ENCODE measurements at places on chromosomes 5 and 9.
A peak's percentile ranks its signal among the peaks of the same experiment; 100 is the strongest.

DNA sequence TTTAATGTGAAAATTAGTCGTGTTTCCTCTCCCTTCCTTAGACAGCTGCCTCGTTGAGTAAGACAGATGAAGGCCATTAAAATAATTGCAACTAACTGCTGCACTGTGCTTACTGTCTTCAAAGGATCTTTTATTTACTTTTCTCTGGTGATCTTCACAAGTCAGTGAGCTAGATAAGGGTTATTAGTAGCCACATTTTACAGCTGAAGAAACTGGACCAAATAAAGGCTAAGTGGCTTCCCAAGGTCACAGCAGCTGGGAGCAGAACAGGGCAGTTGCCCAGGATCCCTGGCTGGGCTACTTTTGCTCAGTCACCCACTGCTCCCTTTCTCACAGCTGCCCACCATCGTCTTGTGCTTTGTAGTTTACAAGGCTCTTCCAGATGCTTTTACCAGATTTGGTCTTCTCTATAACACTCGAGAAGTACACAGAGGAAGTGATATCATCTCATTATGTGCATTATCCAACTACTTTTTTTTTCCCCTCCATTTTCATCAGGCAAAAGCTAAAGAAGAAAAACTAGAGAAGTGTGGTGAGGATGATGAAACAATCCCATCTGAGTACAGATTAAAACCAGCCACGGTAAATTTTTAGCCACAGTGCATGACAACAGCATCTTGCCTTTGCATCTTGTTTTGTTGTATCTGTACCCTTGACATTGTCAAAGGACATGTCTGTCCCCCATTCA lies 61.8 kb downstream of the ERAP1 start:
- no peak for DNase-seq

DNA sequence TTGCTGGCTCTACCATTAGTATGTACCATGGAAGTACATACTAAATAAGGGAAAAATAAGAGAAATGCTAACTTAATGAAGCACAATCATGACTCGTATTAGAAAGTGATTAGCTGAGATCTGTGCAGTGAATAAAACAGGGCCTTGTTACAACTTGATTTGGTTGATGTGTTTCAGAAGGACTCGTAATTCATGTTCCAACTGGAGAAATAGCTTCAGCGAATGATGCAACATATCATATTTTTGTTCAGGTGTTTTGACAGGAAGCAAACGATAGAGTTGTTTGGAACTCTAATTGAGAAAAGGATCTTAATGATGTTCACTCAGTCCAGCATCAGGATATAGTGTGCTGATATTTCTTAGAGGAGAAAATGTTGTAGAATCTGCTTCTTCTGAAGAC lies 474.6 kb upstream of the WWC1 start:
- DNase-seq, result no peak

- DNase-seq, result no peak
These were observed 362.3 kb upstream of the POU5F2 start for GRCh38 chr5:94103514-94104245.

GRCh38 chr9:20271723-20272122 lies 350.6 kb downstream of the MLLT3 start:
- DNase-seq, result no peak

DNA sequence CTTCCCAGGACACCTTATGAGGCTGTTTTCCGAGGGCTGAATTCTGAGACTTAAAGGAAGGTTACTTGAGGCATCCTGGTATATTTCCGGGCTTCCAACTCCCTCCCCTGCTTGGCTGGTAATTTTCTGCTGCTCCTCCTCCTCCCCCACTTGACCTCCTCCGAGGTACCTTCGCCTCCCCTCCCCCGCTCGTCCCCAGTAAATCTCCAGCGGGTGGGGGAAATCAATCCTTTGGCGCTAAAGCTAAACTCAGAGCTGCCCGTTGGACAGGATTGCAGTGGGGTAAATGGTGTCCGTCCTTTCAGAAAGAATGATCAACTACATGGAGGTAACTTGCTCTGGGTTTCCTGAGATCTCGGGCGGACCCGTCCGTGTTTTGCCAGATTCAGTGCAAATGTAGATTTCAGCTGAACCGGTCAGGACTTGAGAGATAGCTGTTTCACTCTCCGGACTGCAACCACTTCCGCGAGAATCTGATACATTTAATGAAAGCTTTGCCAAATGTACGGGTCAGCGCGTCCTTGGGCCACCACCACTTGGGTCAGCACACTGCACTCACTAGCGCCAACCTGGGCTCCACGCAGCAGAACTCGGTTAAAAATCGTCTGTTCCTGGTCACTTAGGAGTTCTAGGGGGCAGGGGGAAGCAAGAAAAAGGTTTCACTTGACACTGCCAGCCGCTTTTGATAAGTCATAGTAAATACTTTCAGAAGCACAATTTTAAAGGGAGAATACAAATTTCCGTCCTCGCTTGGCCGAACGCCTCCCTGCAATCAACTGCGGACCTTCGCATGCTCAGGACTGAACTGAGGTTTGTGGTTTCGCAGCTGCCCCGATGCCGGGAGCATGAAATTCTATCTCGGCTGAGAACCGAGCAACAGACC lies 4.6 kb upstream of the ISL1 start:
- DNase-seq, result no peak

DNA sequence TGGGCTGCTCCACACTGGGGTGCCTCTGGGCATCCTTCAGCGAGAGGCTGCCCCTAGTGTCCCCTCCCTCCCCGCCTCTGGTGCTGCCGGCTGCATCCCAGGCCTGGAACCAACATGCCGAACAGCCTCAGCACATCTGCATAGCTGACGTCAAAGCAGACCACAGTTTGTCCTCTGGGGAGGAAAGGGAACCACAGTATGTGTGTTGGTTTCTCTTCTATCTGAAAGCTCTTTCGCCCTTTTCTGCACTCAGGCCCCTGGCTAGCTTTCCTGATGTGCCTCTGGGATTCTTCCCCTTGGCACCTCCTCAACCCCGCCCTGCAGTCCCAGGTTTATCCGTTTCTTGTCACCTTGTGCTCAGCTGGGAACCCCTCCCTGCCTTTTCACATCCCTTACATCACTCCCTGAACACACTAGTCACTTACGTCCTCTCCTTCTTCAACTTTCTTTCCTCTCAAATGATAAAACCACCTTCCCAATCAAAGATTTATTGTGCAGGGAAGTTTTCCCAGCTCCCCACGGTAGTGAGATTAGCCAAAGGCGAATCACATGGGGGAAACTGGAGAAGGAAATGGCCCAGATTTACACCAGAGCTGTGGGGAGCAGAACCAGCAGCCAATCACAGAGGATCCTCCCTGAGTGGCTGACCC lies 35.5 kb upstream of the B4GALT1 start:
- DNase-seq, result peak; percentile 23

DNA sequence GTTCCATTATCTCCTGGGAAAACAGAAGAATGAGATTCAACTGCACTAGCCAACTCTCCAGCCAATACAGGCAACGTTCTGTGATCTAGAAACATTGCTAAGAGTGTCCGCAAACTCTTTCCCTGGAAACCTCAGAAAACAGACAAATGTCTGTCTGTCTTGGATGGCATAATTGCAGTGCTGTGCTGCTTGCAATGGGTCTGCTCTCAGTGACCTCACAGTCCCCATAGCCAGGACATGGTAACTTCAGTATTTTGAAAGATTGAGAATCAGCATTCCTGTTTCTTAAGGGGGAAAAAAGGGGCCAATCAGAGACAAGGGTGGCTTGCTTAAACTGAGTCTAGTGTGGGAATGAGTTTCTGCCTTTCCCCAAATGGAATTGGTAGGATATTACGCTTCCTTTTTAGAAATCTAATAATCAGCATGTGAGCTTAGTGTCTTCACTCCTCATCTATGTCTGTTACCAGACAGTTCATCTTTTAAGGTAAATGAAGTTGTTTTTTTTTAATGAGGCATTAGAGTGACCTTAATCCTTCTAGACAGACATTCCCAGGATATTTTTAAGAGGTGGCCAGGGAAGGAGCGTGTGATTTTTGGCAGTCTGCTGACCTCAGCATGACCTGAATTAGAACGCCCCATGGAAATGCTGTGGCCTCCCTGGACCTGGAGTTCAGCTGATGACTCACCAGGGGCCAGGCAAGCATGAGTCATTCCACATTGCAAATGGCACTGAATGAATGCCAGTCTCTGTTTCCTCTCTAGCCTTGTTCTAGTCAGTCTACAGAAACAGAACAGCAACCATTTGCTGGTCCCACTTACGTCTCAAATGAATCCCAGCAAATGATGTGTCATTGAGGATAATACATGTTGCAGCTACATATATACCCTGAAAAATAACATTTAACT lies 210.2 kb upstream of the ACTBL2 start:
- no peak for DNase-seq

DNA sequence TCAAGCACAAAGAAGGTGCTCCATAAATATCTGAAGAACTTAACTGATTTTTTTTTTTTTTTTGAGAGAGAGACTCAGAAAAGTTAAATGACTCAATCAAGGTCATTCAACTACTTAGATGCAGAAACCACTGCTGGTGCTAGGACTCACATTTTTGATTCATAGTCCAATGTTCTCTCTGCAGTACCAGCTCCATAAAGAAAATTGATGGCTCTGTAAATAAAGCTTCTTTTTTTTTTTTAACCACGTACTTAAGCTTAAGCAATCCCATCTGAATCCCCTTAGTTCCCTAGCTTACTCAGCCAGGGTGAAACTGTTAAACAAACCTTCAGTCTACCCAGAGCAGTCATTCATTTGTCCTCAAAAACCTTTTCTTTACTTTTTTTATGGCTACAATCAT lies 657.0 kb upstream of the WWC1 start:
- no peak for DNase-seq

DNA sequence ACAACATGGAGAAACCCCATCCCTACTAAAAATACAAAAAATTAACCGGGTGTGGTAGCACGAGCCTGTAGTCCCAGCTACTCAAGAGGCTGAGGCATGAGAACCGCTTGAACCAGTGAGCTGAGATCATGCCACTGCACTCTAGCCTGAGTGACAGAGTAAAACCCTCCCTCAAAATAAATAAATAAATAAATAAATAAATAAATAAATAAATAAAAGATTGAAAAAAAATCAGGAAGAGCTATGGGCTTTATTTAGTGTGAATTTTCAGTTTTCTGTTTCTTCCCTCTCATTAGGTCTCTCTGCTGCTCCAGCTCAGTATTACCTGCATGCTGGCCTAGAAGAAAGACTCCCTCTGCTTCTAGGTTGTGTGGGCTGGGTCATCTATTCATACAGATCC lies 47.8 kb upstream of the TRMT10B start:
- no peak for DNase-seq

DNA sequence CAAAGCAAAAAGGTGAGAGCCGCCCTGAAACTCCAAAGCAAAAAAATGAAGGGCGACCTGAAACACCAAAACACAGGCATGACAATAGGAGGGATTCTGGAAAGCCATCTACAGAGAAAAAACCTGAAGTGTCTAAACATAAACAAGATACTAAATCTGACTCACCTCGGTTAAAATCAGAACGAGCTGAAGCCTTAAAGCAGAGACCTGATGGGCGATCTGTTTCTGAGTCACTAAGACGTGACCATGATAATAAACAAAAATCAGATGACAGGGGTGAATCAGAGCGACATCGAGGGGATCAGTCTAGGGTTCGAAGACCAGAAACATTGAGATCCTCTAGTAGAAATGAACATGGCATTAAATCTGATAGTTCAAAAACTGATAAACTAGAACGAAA lies 108.8 kb downstream of the NIPBL start:
- DNase-seq, result no peak

- peak; percentile 32 for DNase-seq
These were observed 398 bp downstream of the RAPGEF6 start for GRCh38 chr5:131634666-131634995.

DNA sequence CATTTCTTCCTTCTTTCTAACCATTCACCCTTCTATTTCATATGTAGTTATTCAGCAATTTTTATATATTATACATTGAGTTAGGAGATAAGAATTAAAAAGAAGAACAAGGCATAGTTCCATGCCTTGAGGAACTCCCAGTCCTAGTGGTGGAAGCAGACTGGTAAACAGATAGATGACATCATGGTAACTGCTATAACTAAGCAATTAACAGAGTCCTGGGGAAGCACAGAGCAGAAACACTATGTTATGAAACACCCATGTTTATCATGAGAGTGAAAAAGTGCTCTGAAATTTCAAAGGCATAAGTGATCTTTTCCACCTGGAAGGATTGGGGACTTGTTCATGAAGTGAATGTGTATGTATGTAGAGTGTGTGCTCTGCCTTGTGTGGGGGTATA lies 14.6 kb downstream of the PAPPA start:
- no peak for DNase-seq

DNA sequence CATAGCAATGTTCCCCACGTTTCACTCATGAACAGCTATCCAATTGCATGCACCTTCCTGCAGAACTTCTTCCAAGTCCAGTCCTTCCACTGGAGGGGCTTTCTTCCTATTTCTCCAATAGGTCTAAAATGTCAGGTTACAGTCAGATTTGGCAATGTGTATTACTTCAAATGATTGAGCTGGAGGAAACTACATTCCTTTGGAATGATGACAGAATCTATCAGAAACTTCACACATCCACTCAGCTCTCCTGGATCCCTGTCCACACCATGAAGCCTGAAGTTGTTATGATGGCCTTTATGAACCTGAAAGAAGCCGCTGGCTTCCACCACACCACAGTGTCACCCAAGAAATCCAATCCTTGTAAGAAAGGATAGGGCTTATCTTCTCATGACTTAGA lies 32.2 kb downstream of the FBXW2 start:
- DNase-seq, result no peak

GRCh38 chr5:148847456-148847855 lies 21.0 kb downstream of the ADRB2 start:
- DNase-seq, result no peak

- DNase-seq, result no peak
These were observed 40.0 kb downstream of the PTGES start for GRCh38 chr9:129712634-129713401.

- no peak for DNase-seq
These were observed 309.7 kb downstream of the TLE1 start for GRCh38 chr9:81379655-81380054.

- DNase-seq, result no peak
These were observed 190.7 kb downstream of the CCDC171 start for GRCh38 chr9:15743512-15743911.

GRCh38 chr5:104178829-104179456 lies 616.4 kb upstream of the NUDT12 start:
- no peak for DNase-seq

DNA sequence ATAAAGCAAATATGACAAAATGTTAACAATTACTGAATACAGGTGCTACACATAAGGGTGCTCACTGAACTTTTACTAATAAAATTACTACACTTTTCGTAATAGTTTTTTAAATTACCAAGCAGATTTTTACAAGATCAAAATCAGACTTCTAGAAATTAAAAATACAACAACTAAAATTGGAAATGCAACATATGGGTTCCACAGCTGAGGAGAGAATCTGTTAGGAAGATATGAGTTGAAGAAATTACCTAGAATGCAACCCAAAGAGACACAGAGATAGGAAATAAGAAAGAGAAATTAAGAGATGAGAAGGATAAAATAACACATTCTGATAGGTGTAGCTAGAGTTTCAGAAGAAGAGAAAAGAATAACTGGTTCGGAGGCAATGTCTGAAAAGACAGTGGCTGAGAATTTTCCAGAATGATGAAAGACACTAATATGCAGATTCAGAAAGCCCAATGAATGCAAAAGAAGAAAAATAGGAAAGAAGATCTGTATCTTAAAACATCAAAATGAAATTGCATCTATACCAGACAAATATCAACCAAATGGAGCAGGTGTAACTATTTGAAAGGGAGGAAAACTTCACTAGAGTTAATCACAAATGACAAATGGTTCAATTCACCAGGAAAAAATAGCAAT lies 95.8 kb downstream of the MAPKAP1 start:
- DNase-seq, result no peak

- no peak for DNase-seq
These were observed 33.8 kb downstream of the FANCC start for GRCh38 chr9:95283673-95284072.

- no peak for DNase-seq
These were observed 169.9 kb downstream of the HINT1 start for GRCh38 chr5:130995254-130995515.
